ENCODE measurements at places on chromosomes 5 and 9.

GRCh38 chr5:155649666-155650065 is 636.1 kb downstream of the KIF4B start:
- DNase-seq, result no peak

GRCh38 chr5:133271606-133272005 is 219.8 kb downstream of the HSPA4 start:
- no peak for DNase-seq

- DNase-seq, result no peak
Observed at GRCh38 chr5:173775261-173776197, 112.6 kb upstream of the CPEB4 start.

DNA sequence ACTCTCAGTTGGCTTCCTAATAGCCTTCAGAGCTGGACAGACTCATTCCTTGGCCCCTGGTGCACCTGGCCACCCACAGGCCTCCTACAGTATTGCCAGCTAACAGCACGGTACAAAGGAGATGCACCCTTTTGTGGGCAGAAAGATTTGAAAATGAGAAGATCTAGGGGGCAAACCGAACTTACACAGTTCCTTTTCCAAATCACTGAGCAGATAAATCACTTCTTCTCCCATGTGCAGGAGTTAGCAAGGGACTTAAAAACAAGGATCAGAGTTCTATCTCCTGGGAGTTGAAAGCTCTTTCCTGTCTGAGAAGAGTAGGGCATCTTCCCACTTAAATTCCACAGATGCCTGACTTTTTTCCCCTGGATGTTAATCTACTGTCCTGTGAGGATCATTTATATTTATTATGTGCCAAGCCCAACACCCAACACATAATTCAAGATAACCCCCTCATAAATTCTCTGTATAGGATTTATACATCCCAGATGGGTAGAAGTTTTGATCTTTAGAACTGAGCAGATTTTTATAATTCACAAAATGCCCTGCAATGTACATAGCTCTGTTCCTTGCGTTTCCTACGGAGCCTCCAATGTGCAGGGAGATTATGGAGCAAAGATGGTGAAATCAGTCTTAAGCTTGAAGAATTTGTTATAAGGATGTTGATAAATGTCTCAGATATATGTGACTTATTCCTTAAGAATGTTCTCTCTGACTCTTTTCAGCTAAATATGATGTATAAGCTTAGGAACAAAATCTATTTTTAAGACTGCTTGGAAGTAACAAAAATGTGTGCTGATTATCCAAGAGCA is 207.2 kb upstream of the DAPK1 start:
- no peak for DNase-seq

- DNase-seq, result no peak
Observed at GRCh38 chr5:32413466-32414263, 30.9 kb downstream of the ZFR start.

GRCh38 chr5:179378116-179378440 is 32.8 kb upstream of the ADAMTS2 start:
- DNase-seq, result no peak

DNA sequence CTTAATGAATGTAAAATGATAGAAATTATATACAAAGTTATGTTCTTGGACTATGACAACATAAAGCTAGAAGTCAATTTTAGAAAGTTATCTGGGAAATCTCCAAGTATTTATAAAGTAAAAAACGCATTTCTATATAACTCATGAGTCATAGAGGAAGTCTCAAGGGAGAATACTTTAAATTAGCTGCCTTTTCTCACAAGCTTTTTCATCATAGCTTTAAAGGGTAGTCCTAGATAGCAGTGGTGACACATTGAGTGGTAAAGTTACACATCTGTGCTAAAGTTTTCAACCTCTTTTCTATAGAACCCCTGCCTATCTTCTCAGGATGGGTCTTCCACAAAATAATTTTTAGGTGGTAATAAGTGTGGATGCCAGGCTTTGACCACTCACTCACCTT is 598.3 kb upstream of the FAM174A start:
- no peak for DNase-seq

DNA sequence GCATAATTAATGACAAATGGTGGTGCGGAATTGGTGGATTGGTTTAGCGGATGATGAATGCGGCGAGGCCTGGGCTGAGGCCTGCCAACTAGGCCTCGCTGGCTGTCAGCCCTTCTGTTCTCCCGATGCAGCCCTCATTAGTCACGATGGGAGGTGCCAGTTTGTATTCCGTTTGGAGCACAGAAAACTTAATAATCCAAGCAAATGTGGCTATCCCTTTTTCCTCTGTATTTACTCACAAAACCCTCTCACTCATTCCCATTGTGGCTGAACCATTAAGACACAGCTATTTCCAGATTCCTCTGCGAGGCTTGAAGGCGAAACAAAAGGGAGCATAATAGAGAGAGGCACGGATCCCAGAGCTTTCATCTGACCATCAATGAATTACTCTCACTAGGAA is 114.3 kb downstream of the MVB12B start:
- DNase-seq, result no peak

GRCh38 chr5:126640866-126641265 is 40.1 kb downstream of the PHAX start:
- DNase-seq, result no peak

GRCh38 chr5:130994496-130995253 is 170.4 kb downstream of the HINT1 start:
- DNase-seq, result no peak

DNA sequence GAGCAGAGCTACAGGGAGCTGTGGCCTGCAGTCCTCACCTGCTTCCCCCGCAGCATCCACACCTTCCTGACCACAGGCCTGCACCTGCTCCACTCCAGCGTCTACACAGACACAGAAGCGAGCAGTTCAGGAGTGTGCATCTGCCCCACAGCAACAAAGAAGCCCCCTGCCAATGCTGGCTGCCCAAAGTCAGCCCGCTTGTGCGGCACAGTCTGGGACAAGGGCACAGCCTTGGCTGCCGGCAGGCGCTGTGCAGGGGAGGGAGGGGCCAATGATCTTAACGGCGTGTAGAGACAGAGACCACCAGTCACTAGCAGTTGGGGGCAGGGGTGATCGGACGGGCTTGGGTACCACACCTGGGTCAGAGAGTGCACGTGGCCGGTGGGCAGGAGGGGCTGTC is 6.6 kb downstream of the BRD9 start:
- no peak for DNase-seq

GRCh38 chr5:132221781-132222648 is 5.6 kb downstream of the P4HA2 start:
- DNase-seq, result no peak

- no peak for DNase-seq
Observed at GRCh38 chr9:2913026-2913425, 69.1 kb upstream of the PUM3 start.

DNA sequence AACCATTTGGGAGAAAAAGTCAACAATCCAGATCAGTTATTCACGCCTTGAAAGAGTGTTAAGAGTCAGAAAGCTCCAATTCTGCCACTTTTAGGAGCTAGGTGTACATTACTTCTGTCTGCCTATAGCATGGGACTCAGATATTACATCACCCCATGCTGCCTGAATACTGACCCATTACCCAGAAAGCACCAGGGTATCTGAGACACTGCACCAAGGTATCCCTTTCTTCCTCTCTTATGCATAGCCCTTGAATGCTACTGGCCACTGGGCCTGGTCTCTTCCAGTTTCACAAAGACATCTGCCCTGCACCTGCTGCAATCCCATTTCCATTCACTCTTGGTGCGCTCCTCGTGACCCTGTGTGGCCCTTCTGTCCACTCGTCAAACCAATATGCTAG is 2.6 kb downstream of the STRBP start:
- no peak for DNase-seq

- no peak for DNase-seq
Observed at GRCh38 chr5:7330256-7330655, 65.7 kb upstream of the ADCY2 start.

DNA sequence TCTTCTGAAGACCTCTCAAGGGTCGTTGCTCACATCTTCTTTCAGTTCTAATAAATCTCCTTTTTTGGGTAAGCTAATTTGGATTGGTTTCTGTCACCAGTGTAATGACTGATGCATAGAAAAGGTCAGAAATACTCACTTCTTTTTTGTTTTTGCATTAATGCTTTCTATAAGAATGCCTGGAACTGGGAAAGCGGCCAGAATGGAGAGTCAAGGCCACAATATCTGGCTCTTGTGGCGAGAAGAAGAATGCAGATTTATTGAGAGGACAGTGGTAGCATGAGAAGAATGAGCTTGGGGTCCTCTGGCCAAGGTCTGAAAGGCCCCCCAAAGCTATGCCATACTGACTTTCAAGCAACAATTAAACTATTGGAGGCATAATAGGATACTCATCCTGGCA is 88.0 kb upstream of the SLC12A2 start:
- no peak for DNase-seq

All from RCC 7860 (cell line).